ENCODE measurements at places on chromosomes 3 and 15. TPM values are rescaled to one million over a fixed set of nuclear protein-coding genes. Genes with fewer than 3 reads are reported as not detected.

Gene RLBP1
- total RNA-seq, result not detected

Gene ZBED2
- 8.2 TPM for total RNA-seq

Gene GOLGA8S
- total RNA-seq, result not detected

Gene UPK1B
- total RNA-seq, result 0.57 TPM

Gene TMEM207
- not detected for total RNA-seq

Gene GOLGA6B
- total RNA-seq, result not detected

Gene CPEB1
- 0.76 TPM for total RNA-seq

Gene RBP2
- total RNA-seq, result not detected

Gene BOC
- 4.2 TPM for total RNA-seq

Gene C3orf62
- 7.2 TPM for total RNA-seq

Gene TRAIP
- 4.3 TPM for total RNA-seq

Gene C3orf49
- not detected for total RNA-seq

Gene LRTM1
- not detected for total RNA-seq

Gene C2CD4A
- not detected for total RNA-seq

Gene PLAAT1
- total RNA-seq, result not detected

Gene C3orf22
- total RNA-seq, result not detected

Gene LRRC3B
- total RNA-seq, result not detected

Gene MYL3
- total RNA-seq, result 2.8 TPM

Gene TRAK1
- 84.2 TPM for total RNA-seq

Gene ADAMTS7
- total RNA-seq, result 10.2 TPM

Gene PLA2G4E
- 0.20 TPM for total RNA-seq

Gene IRAK2
- 10.2 TPM for total RNA-seq

Gene TPRG1
- 12.8 TPM for total RNA-seq

Gene NOX5
- not detected for total RNA-seq

Gene GOLGA8T
- not detected for total RNA-seq

Gene RASGRF1
- total RNA-seq, result 31.4 TPM

Gene GOLGA6L2
- total RNA-seq, result not detected

Gene CPNE9
- 0.30 TPM for total RNA-seq

Gene CORO2B
- 2.1 TPM for total RNA-seq

Gene SPG21
- total RNA-seq, result 103 TPM

Gene AMOTL2
- total RNA-seq, result 130 TPM

Gene FBXW12
- total RNA-seq, result not detected

Gene SNURF
- 7.0 TPM for total RNA-seq

Gene DHFR2
- 2.9 TPM for total RNA-seq

Gene SEMA5B
- total RNA-seq, result not detected

Gene SNRPN
- 81.8 TPM for total RNA-seq

Gene TCTA
- total RNA-seq, result 21.8 TPM

Gene ACOX2
- total RNA-seq, result 5.5 TPM

Gene STARD9
- 141 TPM for total RNA-seq

Gene VPS33B
- 9.9 TPM for total RNA-seq

Gene CCDC39
- 0.94 TPM for total RNA-seq

All from upper lobe of left lung (tissue), 6 donors.